Peyer's patch (tissue), 4 donors: ENCODE measurements at places on chromosomes 1 and 21.
A peak's percentile ranks its signal among the peaks of the same experiment; 100 is the strongest.

GRCh38 chr1:6923955-6924881, 139.0 kb downstream of the CAMTA1 start:
- DNase-seq: no peak

- no peak for DNase-seq
These were observed 82.7 kb upstream of the KCTD3 start for GRCh38 chr1:215484171-215484939.

DNA sequence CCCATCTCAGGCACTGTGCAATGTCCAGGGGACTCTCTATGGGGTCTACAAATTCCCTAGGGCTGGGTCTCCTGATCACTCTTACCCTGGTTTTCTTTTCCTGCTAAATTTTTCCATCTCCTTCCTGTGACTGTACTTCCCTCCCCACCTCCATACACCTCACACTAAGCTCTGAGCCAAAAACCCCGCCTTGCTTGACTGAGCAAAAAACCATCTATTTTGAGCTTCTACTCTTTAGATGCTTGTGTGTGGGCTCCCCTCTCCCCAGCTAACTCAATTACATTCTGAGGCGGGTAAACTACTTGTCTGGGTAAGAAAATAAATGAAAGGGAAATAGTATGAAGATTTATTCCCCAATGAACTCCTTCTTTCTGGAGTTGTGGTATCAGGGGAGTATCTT, 187.9 kb downstream of the PTPRU start:
- DNase-seq: no peak

GRCh38 chr1:240619906-240620621, 8.1 kb upstream of the GREM2 start:
- no peak for DNase-seq

DNA sequence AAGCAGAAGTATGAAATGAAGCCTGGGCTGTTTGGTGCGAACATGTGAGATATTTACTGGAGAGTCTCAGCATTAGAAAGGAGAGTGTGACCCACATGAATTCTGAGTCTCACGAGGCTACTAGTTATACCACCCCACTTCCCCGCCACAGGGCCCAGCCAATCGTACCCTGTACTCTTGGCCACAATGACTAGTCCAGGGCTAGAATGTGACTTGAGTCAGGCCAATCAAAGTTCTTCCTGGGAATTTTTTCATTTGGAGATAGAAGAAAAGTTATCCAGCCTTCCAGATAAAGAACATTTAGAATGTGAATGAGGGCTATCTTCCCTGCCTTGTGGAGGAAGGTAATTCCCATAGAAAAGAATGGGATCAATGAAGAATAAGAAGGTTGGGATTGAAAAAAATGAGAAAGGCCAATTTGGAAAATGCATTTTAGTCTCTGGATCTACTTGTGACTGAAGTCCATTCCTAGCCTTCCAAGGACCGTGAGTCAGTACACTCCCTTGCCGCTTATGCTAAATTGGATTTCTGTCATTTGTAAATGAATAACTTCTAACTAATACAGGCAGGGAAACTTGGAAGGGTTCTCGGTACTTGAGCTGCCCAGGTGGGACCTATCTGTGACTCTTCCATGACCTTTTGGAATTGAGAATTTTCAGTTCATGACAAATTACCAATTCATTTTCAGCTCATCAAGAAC, 12.3 kb upstream of the RIMKLA start:
- no peak for DNase-seq

- no peak for DNase-seq
These were observed 61.4 kb upstream of the KIRREL1 start for GRCh38 chr1:157932069-157932468.

DNA sequence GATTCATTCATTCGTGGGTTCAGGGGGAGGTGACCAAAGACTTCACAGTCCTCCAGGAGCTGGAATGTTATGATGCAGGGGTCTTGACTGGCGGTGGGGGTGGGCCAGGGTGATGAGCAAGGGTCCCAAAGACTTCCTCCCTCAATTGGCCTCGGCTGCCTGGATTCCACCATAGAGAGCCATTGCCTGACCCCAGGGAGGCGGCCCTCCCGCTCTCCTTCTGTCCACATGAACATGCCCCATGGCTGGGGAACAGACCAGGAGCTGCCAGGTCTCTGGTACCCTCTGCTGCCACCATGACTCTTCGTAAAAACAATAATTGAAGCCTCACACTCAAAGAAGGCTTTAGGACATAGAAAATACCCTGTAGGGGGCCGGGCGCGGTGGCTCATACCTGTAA, 102.5 kb upstream of the CASZ1 start:
- no peak for DNase-seq

- no peak for DNase-seq
These were observed 4.3 kb downstream of the ADAMTS1 start for GRCh38 chr21:26840912-26841311.

GRCh38 chr1:42684139-42684538, 1.9 kb downstream of the YBX1 start:
- DNase-seq: no peak

GRCh38 chr1:96845464-96845863, 123.9 kb downstream of the PTBP2 start:
- peak; percentile 51 for DNase-seq

- DNase-seq: no peak
These were observed 91.7 kb downstream of the TTC3 start for GRCh38 chr21:37164742-37165141.

GRCh38 chr1:244598611-244599010, 54.3 kb upstream of the DESI2 start:
- DNase-seq: no peak

GRCh38 chr1:81921344-81921743, 120.6 kb downstream of the ADGRL2 start:
- no peak for DNase-seq

GRCh38 chr1:186487163-186487562, 26.2 kb upstream of the PDC start:
- no peak for DNase-seq

DNA sequence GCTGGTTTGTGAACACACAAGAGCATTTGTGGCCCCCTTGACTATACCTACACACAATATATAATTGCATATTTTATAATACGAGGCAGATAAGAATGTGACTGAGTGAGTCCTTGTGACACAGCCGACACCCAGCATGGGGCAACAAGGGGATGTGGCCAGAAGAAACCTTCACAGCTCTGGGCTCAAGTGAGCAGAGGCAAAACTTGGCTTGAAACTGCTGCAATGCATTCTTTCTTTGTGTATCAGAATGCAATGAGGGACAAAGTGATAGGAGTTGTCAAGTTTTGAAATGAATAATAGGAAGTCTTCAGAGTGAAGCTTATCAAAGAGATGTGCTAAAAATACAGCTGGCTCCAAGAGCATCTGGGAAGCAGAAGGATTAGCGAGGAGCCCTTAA, 124.0 kb upstream of the C8B start:
- DNase-seq: no peak

GRCh38 chr1:5874416-5875110, 117.7 kb downstream of the NPHP4 start:
- no peak for DNase-seq

- no peak for DNase-seq
These were observed 13.2 kb downstream of the PSMD4 start for GRCh38 chr1:151267760-151268159.

GRCh38 chr1:212916481-212917133, 33.7 kb upstream of the VASH2 start:
- no peak for DNase-seq
